Lung (tissue), 17 donors: ENCODE measurements at places on chromosomes 1 and 21.

DNA sequence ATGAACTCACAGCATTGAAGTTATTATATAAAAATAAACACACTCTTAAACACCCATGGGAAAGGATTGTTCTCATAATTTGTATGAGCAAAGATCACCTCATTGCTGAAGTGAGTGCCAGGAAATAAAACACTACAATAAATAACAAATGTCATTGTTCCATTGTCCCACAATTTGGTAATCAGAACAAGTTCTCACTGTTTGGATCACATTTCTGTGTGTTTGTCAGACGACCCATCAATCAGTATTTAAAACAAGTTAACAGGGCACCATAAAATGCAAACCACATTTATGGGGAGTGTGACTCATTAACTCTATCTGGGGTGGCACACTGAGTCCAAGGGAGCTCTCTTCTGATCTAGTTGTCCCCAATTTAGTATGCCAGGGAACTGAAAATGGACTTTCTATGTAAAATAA lies 124.5 kb downstream of the PTPRC start:
- no peak for DNase-seq

DNA sequence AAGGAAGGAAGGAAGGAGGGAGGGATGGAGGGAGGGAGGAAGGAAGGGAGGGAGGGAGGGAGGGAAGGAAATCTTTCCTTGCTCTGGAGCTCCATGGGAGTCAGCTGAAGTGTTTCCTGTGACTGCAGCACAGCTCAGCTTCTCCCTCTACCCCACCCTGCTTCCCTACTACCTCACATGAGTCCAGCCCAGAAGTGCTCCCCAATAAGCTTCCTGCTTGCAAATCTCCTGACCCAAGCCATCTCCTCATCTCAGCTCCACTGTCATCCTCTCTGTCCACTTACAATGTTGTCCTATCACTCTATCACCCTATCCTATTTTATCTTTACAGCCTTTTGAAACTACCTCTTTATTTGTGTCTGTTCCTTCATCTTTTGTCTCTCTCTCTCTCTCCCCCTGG lies 52.9 kb upstream of the SSBP3 start:
- no peak for DNase-seq

- no peak for DNase-seq
These were observed 21.5 kb upstream of the MTARC2 start for GRCh38 chr1:220726634-220727033.

DNA sequence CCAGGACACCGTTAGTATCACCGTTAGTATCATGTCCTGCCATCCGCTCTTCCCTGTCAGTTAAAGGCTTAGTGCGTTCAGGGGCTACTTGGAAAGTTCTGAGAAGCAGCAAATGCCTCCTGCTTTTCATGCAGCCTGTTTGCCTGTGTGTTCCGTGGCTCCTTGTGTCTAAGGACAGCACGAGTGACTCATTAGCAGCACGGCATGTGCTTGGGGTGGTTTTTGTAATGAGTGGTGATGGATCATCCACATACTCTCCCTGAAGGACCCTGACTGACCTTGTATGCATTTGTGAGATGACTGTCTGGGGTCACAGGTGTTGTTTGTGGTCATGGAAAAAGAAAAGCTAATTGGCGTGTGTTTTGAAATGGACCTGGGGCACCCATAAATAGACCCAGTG lies 221.9 kb downstream of the PBX1 start:
- no peak for DNase-seq

GRCh38 chr1:71019233-71019969 lies 28.2 kb downstream of the PTGER3 start:
- DNase-seq: no peak

DNA sequence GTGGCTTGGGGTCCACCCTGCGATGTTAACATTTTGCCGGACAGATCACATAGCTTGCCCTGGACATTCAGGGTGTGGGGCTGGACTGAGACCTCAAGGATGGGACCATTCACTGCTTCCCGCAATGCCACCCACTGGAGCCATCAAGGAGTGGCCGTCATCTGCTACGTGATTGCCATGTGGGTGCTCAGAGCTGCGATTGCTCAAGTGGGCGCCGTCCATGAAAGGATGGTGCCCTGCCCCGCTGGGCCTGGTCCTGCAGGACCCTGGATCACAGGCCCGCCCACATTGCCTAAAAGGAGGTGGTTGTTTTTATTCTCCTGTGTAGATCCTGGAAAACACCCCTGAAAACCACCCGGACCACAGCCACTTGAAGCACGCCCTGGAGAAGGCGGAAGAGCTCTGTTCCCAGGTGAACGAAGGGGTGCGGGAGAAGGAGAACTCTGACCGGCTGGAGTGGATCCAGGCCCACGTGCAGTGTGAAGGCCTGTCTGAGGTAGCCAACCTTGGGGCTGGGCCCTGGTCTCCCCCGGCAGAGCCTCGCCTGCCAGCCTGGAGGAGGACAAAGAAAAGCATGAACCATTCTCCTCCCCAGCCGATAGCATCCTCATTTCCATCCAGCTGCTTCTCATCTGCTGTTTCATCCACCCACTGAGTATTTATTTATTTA lies 40.4 kb downstream of the ATP5PO start:
- DNase-seq: no peak

GRCh38 chr1:153261281-153262069 lies 2.0 kb downstream of the LORICRIN start:
- peak; percentile 38 for DNase-seq

- DNase-seq: no peak
These were observed 43.2 kb upstream of the VAMP3 start for GRCh38 chr1:7727809-7728471.

GRCh38 chr1:24319312-24319863 lies at the start of gene GRHL3:
Gene GRHL3 (plus strand): TSS chr1:24319357. CDS start chr1:24319552, 195 bp downstream.
- peak; percentile 55 for DNase-seq

DNA sequence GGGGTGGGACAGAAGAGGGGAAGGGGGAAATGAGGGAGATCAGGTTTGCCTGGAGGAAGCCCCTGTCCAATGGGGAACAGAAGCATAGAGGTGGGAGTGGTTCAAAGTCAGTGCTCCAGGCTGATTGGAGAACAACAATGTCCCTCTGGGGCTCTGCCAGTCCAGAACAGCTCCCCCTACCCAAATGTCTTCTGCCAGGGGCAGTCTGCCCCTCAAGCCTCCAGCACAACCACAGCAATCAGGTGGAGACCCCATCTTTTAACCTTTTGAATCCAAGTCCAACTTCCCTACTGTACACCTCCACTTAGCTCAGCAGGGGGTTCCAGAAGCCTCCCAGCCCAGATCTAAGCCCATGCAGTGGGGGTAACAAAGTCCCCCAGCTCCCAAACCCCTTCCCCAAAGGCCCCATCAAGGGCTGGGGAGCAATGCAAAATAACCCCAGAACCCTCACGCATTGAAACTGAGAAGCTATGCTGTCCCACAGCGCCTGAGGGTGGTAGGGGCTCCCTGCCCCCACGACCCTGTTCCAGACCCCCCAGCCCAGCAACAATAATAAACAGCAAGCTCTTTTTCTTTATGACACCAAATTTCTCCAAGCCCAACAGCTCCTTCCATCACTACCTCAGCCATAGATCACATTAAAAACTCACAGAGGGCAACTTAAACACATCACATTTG lies 3.3 kb downstream of the AHDC1 start:
- peak; percentile 47 for DNase-seq

- DNase-seq: no peak
These were observed 53.1 kb upstream of the ZNF648 start for GRCh38 chr1:182114627-182115023.

GRCh38 chr1:232880354-232880753 lies 70.1 kb upstream of the NTPCR start:
- no peak for DNase-seq

GRCh38 chr1:185681034-185681633 lies 53.1 kb upstream of the HMCN1 start:
- no peak for DNase-seq

DNA sequence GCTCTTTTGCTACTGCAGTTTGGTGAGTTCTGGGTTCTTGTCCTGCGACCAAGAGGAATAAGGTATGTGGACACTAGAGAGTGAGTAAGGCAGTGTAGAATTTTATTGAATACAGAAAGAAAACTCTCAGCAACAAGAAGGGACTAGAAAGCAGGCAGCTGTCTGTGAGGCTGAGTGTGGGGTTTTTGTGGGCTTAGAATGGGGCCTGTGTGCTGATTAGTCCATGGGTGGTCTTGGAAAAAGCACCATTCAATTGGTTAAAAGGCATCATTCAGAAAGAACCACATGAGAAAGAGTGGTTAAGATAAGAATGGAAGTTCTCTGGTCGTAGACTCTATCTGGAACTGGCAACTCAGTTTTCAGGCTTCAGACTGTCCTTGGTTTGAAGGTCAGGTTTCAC lies 298.8 kb downstream of the TGFB2 start:
- no peak for DNase-seq

- DNase-seq: peak; percentile 88
These were observed at the start of gene ZFP69 for GRCh38 chr1:40476924-40477677. Gene ZFP69 (plus strand): TSS chr1:40477290. CDS start chr1:40479362, 2,072 bp downstream.

DNA sequence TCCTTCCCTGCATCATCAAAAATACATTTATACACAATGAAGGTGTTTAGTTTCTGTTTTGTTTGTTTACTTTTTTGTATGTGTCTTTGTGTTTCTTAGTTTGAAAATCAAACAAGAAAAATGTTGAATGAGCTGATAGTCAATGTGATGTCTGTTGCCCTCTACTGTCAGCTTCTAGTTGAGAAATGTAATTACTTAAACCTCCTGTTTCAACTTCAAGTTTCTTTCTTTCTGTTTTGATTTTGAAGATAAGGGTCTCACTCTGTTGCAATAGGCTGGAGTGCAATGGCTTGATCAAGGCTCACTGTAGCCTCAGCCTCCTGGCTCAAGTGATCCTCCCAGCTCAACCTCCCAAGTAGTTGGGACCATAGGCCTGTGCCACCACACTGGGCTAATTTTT lies 37.5 kb downstream of the SPTA1 start:
- DNase-seq: no peak

GRCh38 chr1:178940068-178940765 lies 69.3 kb upstream of the ANGPTL1 start:
- no peak for DNase-seq

DNA sequence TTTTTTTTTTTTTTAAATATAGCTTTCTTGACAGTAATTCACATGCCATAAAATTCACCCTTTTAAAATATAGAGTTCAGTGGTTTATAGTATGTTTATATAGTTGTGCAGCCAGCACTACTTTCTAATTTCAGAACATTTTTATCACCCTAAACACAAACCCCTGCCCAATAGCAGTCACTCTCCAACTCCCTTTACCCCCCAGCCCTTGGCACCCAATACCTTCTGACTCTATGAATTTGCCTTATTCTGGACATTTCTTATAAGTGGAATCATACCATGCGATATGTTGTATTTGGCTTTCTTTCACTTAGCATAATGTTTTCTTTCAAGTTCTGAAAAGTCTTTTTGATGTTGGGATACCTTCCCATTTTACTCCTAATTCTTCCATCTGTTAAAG lies 42.5 kb upstream of the NEXN start:
- DNase-seq: no peak

DNA sequence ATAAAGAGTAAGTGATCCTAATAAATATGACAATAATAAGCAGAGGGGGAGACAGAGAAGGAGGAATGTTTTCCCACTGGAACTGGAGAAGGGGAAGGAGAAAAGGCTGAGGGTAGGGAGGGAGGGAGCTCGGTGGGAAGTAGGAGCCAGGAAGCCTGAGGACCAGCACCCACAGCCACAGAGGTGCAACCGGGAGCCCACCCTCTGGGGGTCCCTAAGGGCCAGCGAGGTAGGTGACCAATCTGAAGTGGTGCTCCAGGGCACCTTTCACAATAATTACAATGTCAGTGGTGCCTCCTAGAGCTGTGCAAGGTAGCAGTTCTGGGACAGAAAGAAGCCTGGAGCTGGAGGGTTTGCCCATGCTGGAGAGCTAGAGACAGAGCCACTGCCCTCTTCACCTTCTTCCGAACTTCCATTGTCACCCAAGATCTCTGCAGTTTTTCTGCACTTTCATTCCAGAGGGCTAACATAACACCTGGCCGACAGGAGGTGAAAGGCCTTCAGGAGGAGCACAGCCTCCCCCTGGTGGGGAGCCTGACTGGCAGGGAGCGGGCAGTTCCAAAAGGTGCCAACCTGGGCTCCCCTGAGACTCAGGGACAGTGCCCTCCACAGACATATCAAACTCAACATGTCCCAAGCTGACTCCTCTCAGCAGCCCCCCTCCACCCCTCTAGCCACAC lies 4.1 kb upstream of the AHCYL1 start:
- DNase-seq: no peak

GRCh38 chr21:16709866-16710550 lies 802.8 kb upstream of the CXADR start:
- DNase-seq: peak; percentile 44

- peak; percentile 67 for DNase-seq
These were observed 8.4 kb downstream of the FOXE3 start for GRCh38 chr1:47424336-47424982.

- no peak for DNase-seq
These were observed 9.5 kb downstream of the SH3BP5L start for GRCh38 chr1:248816042-248816851.

DNA sequence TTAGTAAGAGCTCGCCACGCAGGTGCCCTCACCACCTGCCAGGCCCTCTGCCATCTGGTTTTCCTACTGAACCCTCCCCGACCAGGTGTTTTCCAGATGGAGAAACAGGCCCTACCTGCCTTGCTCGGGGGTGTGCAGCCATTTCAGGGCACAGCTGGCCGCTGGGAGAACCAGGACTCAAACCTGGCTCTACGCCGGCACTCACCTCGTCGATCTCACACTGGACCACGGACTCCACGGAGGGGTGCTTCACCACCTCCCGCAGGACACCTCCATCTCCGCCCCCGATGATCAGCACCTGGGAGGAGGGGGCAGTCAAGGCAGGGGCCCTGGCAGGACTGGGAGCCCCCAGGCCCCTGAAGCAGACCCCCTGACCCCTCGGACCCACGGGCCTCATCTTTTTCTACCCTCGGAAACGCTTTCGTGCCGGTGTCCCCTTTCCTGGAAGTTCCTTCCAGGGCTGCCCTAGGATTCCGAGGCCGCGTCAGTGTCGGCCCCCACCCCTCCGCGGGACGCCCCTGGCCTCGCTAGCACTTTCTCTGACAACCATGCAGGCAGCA lies 1.1 kb downstream of the SRM start:
- no peak for DNase-seq

- DNase-seq: no peak
These were observed 1.1 kb upstream of the KCNAB2 start for GRCh38 chr1:6044481-6045109.

DNA sequence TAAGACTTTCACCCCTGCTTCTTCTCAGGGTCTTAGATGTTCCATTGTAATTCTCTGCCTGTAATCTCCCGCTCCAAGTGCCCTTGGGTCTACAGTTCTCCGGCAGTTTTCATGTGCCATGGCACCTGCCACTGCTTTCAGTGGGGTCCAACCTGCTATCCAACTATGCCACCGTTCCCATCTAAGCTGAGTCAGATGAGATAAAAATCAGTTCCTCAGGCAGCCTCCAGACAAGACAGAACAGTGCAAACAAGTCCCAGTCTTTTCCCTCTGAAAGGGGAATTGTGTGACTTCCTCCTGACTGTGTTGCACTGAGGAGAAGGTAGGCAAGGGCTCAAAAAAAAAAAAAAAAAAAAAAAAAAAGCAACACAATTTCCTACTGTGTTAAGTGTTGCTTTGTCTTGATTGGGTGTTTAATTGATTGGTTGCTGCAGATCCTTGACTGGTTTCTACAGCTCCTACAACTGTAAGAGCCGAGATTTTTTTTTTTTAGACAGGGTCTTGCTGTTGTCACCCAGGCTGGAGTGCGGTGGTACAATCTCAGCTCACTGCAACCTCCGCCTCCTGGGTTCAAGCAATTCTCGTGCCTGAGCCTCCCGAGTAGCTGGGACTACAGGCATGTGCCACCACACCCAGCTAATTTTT lies 50.7 kb downstream of the EBNA1BP2 start:
- DNase-seq: no peak

- peak; percentile 87 for DNase-seq
These were observed 253.1 kb upstream of the IRF2BP2 start for GRCh38 chr1:234862944-234863515.
